Type B pancreatic cell (in vitro differentiated cells): ENCODE measurements at places on chromosomes 7 and 10. TPM values are rescaled to one million over a fixed set of nuclear protein-coding genes. Genes with fewer than 3 reads are reported as not detected.

- H3K27ac ChIP-seq = peak within 1 kb of the TSS; percentile 52
- no peaks in the 10 kb centered on the region for H3K36me3 ChIP-seq
- DNase-seq = no peak
- peak within 1 kb of the TSS; percentile 65 for H3K4me3 ChIP-seq
- H3K27me3 ChIP-seq = peaks cover 76% of the 10 kb centered on the region
These were observed at the start of gene UNCX for GRCh38 chr7:1232623-1233332. UNCX (plus strand) TSS chr7:1232872; CDS start chr7:1233018, 146 bp downstream.

DNA sequence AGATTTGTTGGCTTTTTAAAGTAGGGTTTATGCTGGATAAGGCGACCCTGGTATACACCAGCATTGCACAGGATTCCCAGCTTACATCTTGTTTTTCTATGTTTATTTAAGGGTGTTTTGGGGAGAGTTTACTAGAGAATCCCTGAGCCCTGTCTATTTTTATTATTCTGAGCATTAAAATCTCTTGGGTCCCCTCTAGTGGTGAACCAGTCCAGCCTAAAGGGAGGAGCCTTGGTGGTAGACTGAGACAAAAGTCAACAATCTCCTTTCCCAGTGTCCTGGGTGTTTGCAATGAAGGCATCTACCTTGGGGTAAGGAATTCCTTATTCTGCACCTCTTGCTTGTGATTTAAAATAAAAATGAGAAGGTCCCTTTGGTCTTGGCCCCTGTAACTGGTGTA, 38.2 kb downstream of the ANTXRL start:
- no peak overlapping the region for H3K4me3 ChIP-seq
- no peak overlapping the region for H3K27ac ChIP-seq
- H3K4me1 ChIP-seq = peaks cover 3% of the 10 kb centered on the region
- peaks cover 16% of the 10 kb centered on the region for H3K27me3 ChIP-seq
- H3K36me3 ChIP-seq = no peaks in the 10 kb centered on the region
- DNase-seq = no peak

GRCh38 chr7:5422396-5423305, 983 bp downstream of the TNRC18 start:
- H3K27me3 ChIP-seq = peaks cover 12% of the 10 kb centered on the region
- H3K4me3 ChIP-seq = peak overlapping the region; percentile 93
- peaks cover 10% of the 10 kb centered on the region for H3K4me1 ChIP-seq
- no peak for DNase-seq

- no peak overlapping the region for H3K27ac ChIP-seq
- H3K4me1 ChIP-seq = no peaks in the 10 kb centered on the region
- no peak overlapping the region for H3K4me3 ChIP-seq
- no peaks in the 10 kb centered on the region for H3K27me3 ChIP-seq
- no peak for DNase-seq
- peaks cover 40% of the 10 kb centered on the region for H3K36me3 ChIP-seq
These were observed 18.7 kb downstream of the KRIT1 start for GRCh38 chr7:92226981-92227380.

GRCh38 chr10:50622706-50623662, 772 bp downstream of the SGMS1 start:
- H3K4me3 ChIP-seq = peak overlapping the region; percentile 94
- H3K36me3 ChIP-seq = no peaks in the 10 kb centered on the region
- H3K27ac ChIP-seq = peak overlapping the region; percentile 96
- H3K27me3 ChIP-seq = no peaks in the 10 kb centered on the region

DNA sequence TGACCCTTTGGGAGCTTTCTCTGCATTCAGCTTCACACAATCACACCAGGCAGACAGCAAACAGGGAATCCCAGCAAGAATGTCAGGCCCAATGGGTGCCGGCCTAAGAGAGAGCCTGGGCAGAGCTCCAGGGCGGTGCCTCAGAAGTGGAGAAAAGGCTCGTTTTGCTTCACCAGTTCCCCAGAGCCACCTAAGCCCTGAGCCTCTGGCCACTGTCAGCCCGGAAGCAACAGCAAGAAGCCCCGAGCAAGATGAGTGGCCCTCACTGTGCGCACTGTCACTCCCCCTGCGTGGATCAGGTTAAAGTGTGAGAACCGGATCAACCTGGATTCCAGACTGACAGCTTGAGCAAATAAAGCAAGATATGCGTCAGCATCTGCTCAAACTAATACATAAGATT, 14.7 kb downstream of the CNPY1 start:
- no peaks in the 10 kb centered on the region for H3K36me3 ChIP-seq
- peaks cover 87% of the 10 kb centered on the region for H3K27me3 ChIP-seq
- H3K4me1 ChIP-seq = peaks cover 11% of the 10 kb centered on the region
- no peak overlapping the region for H3K27ac ChIP-seq

DNA sequence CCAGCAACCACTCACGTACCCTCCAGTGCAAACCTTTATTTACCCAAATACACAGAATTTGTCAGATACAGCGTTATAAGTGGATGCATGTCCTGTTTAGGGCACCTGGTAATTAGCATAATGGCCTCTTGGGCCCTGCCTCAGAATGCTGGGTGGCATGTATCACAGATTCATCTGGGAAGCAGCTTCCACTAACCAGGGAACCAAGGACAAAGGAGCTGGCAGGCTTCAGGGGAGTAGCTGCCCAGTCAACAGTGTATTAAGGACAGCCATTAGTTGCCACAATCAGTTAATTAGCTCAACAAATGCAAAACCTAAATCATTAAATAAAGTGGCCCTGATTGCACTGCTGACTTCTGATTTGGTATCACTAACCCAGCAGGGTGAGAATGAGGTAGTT, 105.7 kb downstream of the RAPGEF5 start:
- H3K27ac ChIP-seq = no peak overlapping the region
- H3K27me3 ChIP-seq = no peaks in the 10 kb centered on the region
- peaks cover 4% of the 10 kb centered on the region for H3K36me3 ChIP-seq
- H3K4me3 ChIP-seq = no peak overlapping the region
- DNase-seq = no peak

- no peak for DNase-seq
- H3K27me3 ChIP-seq = peaks cover 12% of the 10 kb centered on the region
- H3K4me3 ChIP-seq = no peak overlapping the region
- H3K36me3 ChIP-seq = no peaks in the 10 kb centered on the region
These were observed 227.9 kb downstream of the GATA3 start for GRCh38 chr10:8282340-8282739.

DNA sequence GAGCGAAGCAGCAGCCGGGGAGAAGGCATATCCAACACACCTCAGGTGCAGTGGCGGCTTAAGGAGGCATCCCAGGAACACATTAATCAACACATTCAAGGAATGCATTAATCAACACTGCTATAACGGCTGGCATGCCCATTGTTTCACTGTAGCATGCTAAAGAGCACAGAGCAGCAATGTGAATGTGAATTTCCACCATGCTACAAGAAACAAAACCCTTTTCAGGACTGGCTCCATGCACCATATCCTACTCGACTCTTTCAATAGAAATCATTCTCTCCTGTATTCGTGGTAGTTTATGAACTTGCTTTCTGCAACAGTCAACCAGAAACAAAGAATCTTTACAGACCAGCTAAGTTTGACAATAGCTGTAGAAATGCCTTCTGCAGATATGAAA, 149.0 kb downstream of the NRCAM start:
- H3K27me3 ChIP-seq = no peaks in the 10 kb centered on the region
- H3K4me1 ChIP-seq = no peaks in the 10 kb centered on the region
- H3K4me3 ChIP-seq = no peak overlapping the region
- no peaks in the 10 kb centered on the region for H3K36me3 ChIP-seq
- no peak overlapping the region for H3K27ac ChIP-seq

- H3K27me3 ChIP-seq = no peaks in the 10 kb centered on the region
- H3K27ac ChIP-seq = peak overlapping the region; percentile 42
- H3K36me3 ChIP-seq = peaks cover 7% of the 10 kb centered on the region
- H3K4me1 ChIP-seq = peaks cover 12% of the 10 kb centered on the region
These were observed 24.4 kb downstream of the KMT2C start for GRCh38 chr7:152411389-152411788.

GRCh38 chr7:154997840-154998370, 5.0 kb downstream of the PAXIP1 start:
- DNase-seq = no peak
- H3K27me3 ChIP-seq = no peaks in the 10 kb centered on the region
- H3K36me3 ChIP-seq = peaks cover 15% of the 10 kb centered on the region
- peaks cover 4% of the 10 kb centered on the region for H3K4me1 ChIP-seq
- no peak overlapping the region for H3K27ac ChIP-seq

DNA sequence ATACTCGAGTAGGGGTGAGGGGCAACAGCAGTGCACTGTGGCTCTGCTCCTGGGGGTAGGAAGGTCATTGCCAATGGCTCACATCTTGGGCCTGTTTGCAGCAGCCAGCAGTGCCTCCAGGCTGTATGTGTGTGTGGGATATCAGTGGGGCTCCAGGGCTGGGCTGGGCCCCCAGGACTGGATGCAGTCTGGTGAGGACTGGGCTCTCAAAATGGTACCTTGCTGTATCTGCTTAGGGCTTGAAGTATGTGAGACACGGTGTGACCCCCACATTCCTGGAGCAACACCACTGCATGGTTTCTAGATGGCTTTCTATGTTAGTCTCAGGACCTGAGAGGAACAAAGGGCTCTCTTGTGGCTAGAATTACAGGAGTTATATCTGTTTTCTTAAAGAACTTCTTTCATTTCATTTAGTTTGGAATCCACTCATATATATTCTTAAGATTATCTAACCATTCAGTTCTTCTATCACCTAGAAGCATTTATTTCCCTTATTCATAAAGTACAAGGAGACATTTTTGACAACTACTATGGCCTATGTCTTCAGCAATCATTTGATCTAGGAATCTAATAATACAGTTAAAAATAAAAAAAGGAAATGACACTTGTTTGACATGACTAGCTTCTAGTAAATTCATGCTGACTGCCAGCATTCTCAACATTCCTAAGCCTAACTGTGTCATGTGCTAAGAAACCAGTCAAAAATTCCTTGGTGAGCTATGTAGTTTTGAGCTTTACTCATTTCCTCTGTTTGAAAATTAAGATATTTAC, 443.2 kb upstream of the SEMA3A start:
- H3K36me3 ChIP-seq = peaks cover 8% of the 10 kb centered on the region
- H3K4me3 ChIP-seq = no peak overlapping the region
- peaks cover 13% of the 10 kb centered on the region for H3K4me1 ChIP-seq
- H3K27ac ChIP-seq = peak overlapping the region; percentile 2
- DNase-seq = no peak
- H3K27me3 ChIP-seq = no peaks in the 10 kb centered on the region

DNA sequence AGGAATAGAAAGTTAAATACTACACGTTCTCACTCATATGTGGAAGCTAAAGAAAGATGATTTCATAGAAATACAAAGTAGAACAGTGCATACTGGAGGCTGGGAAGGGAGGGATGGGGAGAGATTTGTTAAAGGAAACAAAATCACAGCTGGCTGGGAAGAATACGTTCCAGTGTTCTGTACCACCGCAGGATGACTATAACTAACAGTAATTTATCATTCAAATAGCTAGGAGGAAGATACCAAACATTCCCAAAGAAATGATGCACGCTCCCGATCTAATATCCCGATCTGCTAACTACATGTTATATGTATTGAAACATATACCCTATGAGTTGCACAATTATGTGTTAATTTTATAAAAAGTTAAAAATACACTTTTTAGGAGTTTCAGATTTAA, 162.3 kb downstream of the ZMYND11 start:
- H3K27me3 ChIP-seq = no peaks in the 10 kb centered on the region
- no peak overlapping the region for H3K4me3 ChIP-seq
- H3K36me3 ChIP-seq = peaks cover 27% of the 10 kb centered on the region
- no peaks in the 10 kb centered on the region for H3K4me1 ChIP-seq
- no peak overlapping the region for H3K27ac ChIP-seq

DNA sequence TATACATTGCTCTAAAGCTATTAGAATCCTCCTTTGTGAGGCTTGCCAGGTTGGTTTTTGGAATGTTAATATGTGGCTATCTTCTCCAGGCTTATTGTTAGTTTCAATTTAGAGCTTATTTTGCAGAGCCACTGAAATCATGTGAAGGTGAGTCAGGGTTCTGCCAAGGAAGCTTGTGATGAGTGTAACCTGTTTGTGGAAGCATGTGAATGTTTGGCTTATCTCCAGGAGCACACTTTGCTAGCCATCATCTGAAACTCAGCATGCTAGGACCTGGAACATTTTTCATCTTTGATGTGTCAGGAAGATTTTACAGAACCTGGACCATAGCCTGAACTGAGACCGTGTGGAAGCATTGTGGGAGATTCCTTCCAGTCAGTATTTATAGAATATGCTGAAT, 197.3 kb downstream of the PPP1R9A start:
- H3K27me3 ChIP-seq = no peaks in the 10 kb centered on the region
- H3K36me3 ChIP-seq = peaks cover 7% of the 10 kb centered on the region
- H3K4me1 ChIP-seq = peaks cover 12% of the 10 kb centered on the region
- H3K4me3 ChIP-seq = no peak overlapping the region
- peak overlapping the region; percentile 79 for H3K27ac ChIP-seq

BET1 gene
- total RNA-seq = 22.7 and 25.9 TPM in 2 replicates

MYO3A gene
- 11.2 and 12.5 TPM in 2 replicates for total RNA-seq

DPYSL4 gene
- 11.7 and 61.9 TPM in 2 replicates for total RNA-seq

SPDYE11 gene
- not detected in 2 replicates for total RNA-seq

PTF1A gene
- 0.51 and 1.4 TPM in 2 replicates for total RNA-seq

TEX36 gene
- not detected in 2 replicates for total RNA-seq

OR2A14 gene
- not detected in 2 replicates for total RNA-seq

SLC18A2 gene
- 1.8 and 2.7 TPM in 2 replicates for total RNA-seq
